Activated gamma-delta T cell (primary cell): ENCODE measurements at places on chromosomes 2 and 18.

GRCh38 chr18:3669376-3669775 is 219.4 kb downstream of the TGIF1 start:
- DNase-seq = no peak

- no peak for DNase-seq
Measured at GRCh38 chr18:22816266-22817176, 116.6 kb upstream of the RBBP8 start.

DNA sequence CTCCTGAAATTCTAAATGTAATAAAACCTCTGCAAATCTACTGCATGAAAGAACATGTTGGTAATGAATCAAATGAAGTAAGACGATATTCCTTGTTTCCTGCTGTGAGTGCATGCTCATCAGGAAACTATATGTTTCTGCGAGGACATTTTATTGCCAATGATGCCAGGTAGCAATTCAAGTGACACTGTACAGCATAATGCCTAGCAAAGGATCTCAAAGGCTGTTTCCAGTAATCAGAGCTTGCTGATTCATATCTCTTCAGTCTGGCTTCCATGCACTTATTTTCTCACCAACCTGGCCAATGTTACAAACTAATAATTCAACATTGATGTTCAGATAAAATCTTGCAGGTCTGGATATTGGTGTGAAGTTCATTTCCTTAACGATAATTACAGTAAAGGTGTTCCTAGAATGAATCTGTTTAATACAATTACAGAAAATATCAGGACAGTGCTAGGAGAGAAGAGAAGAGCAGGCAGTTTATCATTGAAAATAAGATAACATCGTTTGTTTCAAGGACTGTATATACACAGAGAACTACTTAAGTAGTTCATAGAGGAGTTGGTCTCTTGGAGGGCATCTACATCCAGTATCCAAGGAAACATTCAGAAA is 568.5 kb upstream of the SOX11 start:
- no peak for DNase-seq

GRCh38 chr2:237451643-237452469 is 35.2 kb upstream of the MLPH start:
- DNase-seq = no peak

- DNase-seq = no peak
Measured at GRCh38 chr2:137950238-137950637, 14.0 kb upstream of the HNMT start.

- no peak for DNase-seq
Measured at GRCh38 chr2:99442837-99443236, 47.0 kb downstream of the REV1 start.
